ENCODE measurements at places on chromosomes 5 and 9.

GRCh38 chr5:80481019-80481893 lies 6.6 kb upstream of the FAM151B start:
- H3K36me3 ChIP-seq: peaks cover 22% of the 10 kb centered on the region
- H3K4me3 ChIP-seq: no peak overlapping the region
- no peak for DNase-seq
- no peak overlapping the region for H3K27ac ChIP-seq
- no peaks in the 10 kb centered on the region for H3K27me3 ChIP-seq
- no peaks in the 10 kb centered on the region for H3K4me1 ChIP-seq

- peaks cover 4% of the 10 kb centered on the region for H3K4me1 ChIP-seq
- DNase-seq: no peak
- peaks cover 21% of the 10 kb centered on the region for H3K36me3 ChIP-seq
- H3K27me3 ChIP-seq: no peaks in the 10 kb centered on the region
- no peak overlapping the region for H3K27ac ChIP-seq
Measured at GRCh38 chr5:128100860-128101557, 17.4 kb downstream of the SLC12A2 start.

- no peak overlapping the region for H3K4me3 ChIP-seq
- no peak for DNase-seq
- no peaks in the 10 kb centered on the region for H3K4me1 ChIP-seq
- no peak overlapping the region for H3K27ac ChIP-seq
Measured at GRCh38 chr9:82313697-82314096, 325.1 kb downstream of the SPATA31D1 start.

- no peak overlapping the region for H3K4me3 ChIP-seq
- H3K36me3 ChIP-seq: peaks cover 2% of the 10 kb centered on the region
- H3K27ac ChIP-seq: no peak overlapping the region
- no peak for DNase-seq
- H3K27me3 ChIP-seq: no peaks in the 10 kb centered on the region
Measured at GRCh38 chr9:91376239-91376638, 14.5 kb upstream of the AUH start.

DNA sequence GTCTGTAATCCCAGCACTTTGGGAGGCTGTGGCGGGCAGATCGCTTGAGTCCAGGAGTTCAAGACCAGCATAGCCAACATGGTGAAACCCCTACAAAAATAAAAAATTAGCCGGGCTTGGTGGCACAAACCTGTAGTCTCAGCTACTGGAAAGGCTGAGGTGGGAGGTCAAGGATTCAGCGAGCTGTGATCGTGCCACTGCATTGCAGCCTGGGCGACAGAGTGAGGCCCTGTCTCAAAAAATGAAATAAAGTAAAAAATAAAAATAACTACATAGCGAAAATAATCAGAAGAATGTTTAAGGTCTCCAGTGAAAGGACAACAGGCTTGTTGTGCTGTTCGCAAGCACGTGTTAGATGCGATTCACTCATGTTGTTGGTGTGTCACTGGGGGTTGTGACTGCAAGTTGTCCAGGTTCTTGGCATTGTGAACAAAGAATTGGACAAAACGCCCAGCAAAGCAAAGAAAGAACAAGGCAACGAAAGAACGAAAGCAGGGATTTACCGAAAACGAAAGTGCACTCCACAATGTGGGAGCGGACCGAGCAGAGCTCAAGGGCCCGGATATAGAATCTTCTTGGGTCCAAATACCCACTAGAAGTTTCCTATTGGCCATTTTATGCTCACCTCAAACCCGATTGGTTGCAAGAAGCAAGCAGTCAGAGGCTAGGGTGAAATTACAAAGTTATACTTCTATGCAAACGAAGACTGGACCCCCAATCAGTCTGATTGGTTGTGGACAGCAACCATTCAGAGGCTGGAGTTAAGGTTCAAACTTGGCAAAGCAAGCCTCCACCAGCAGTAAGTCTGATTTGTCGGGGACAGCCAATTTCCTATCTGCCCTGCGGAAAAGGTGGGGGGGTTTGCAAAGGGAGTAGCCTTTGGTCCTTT lies 844 bp upstream of the MCCC2 start:
- peak overlapping the region; percentile 98 for H3K27ac ChIP-seq
- H3K36me3 ChIP-seq: no peaks in the 10 kb centered on the region
- H3K4me3 ChIP-seq: peak overlapping the region; percentile 90
- DNase-seq: no peak
- H3K27me3 ChIP-seq: no peaks in the 10 kb centered on the region

GRCh38 chr5:62326302-62326701 lies 20.3 kb downstream of the KIF2A start:
- H3K27me3 ChIP-seq: no peaks in the 10 kb centered on the region
- no peak overlapping the region for H3K4me3 ChIP-seq
- peaks cover 84% of the 10 kb centered on the region for H3K4me1 ChIP-seq
- no peak for DNase-seq

- peak overlapping the region; percentile 94 for H3K4me3 ChIP-seq
- DNase-seq: no peak
- H3K36me3 ChIP-seq: peaks cover 18% of the 10 kb centered on the region
- no peaks in the 10 kb centered on the region for H3K27me3 ChIP-seq
- H3K27ac ChIP-seq: peak overlapping the region; percentile 93
- H3K4me1 ChIP-seq: peaks cover 52% of the 10 kb centered on the region
Measured at GRCh38 chr5:80251636-80252035, 4.2 kb downstream of the SERINC5 start.

DNA sequence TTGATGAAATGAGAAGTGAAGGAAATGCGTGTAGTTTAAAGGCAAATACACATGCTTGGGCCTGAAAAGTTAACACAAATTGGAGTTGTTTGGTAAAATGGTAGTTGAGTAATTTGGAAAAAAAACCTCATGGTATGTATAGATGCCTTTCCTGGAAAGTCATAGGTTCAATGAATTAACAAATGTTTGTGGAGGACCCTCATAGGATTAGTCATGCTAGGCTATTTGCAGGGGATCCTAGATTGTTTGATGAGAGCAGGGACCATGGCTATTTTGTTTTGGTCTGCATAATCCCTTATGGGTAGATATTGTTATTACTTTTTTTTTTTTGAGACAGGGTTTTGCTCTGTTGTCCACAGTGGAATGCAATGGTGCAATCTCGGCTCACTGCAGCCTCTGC lies 93.5 kb upstream of the NR3C1 start:
- no peaks in the 10 kb centered on the region for H3K36me3 ChIP-seq
- H3K27me3 ChIP-seq: no peaks in the 10 kb centered on the region
- DNase-seq: no peak
- H3K4me1 ChIP-seq: no peaks in the 10 kb centered on the region

GRCh38 chr5:20537911-20538703 lies 550.1 kb upstream of the CDH18 start:
- no peaks in the 10 kb centered on the region for H3K4me1 ChIP-seq
- H3K4me3 ChIP-seq: no peak overlapping the region
- no peaks in the 10 kb centered on the region for H3K36me3 ChIP-seq
- no peak for DNase-seq
- no peaks in the 10 kb centered on the region for H3K27me3 ChIP-seq

GRCh38 chr5:133449181-133449580 lies 163.2 kb downstream of the FSTL4 start:
- no peaks in the 10 kb centered on the region for H3K36me3 ChIP-seq
- H3K27me3 ChIP-seq: peaks cover 6% of the 10 kb centered on the region
- no peaks in the 10 kb centered on the region for H3K4me1 ChIP-seq
- H3K4me3 ChIP-seq: no peak overlapping the region
- DNase-seq: no peak

DNA sequence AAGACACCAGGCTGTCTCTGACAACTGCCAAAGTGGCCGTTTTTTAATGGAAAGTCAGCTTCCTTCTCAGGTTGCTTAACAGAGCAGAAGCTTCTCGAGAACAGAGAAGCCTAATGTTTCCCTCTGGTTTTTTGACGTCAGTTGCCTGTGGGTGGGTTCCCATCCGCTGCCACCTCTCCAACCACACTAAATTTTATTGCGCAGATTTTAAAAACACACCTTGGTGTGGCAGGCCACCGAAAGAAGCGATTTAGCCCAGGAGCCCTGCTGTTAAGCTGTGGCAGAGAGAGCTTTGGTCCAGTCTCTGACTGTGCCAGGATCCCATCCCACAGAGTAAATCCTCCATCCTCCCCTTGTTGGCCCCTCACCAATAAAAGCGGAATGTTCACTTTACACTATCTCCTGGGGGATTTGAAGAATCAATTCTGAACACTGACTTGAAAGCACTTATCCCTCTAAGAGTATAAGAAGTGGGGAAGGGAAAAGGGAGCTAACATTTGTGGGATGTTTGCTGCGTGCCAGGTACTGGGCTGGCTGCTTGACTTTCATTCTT lies 181.6 kb downstream of the AOPEP start:
- no peaks in the 10 kb centered on the region for H3K36me3 ChIP-seq
- DNase-seq: no peak
- no peaks in the 10 kb centered on the region for H3K27me3 ChIP-seq

GRCh38 chr5:19855931-19856330 lies 132.1 kb downstream of the CDH18 start:
- H3K36me3 ChIP-seq: no peaks in the 10 kb centered on the region
- no peak for DNase-seq
- no peaks in the 10 kb centered on the region for H3K4me1 ChIP-seq
- H3K27ac ChIP-seq: no peak overlapping the region

GRCh38 chr9:130371196-130371966 lies 73.4 kb upstream of the ASS1 start:
- peaks cover 5% of the 10 kb centered on the region for H3K27me3 ChIP-seq
- no peak overlapping the region for H3K27ac ChIP-seq
- H3K36me3 ChIP-seq: no peaks in the 10 kb centered on the region
- H3K4me1 ChIP-seq: peaks cover 12% of the 10 kb centered on the region
- H3K4me3 ChIP-seq: no peak overlapping the region
- DNase-seq: no peak

DNA sequence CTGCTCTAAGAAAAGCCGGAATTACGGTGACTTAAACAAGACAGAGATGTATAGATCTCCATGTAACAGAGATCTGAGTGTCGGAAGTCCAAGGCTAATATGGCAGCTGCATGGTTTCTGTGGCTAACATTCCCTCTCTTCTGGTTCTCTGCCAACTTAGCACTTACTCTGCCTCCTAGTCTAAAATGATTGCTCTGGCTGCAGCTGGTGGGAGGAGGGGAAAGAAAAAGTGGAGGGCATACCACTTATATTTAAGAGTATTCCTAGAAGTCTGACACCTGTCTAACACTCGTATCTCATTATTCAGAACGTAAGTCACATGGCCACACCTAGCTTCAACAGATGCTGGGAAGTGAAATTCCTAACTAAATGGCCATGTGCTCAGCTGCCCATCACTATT lies 551.5 kb upstream of the TLE4 start:
- no peak overlapping the region for H3K27ac ChIP-seq
- no peak overlapping the region for H3K4me3 ChIP-seq
- H3K4me1 ChIP-seq: no peaks in the 10 kb centered on the region
- H3K27me3 ChIP-seq: peaks cover 8% of the 10 kb centered on the region
- DNase-seq: no peak
- no peaks in the 10 kb centered on the region for H3K36me3 ChIP-seq

DNA sequence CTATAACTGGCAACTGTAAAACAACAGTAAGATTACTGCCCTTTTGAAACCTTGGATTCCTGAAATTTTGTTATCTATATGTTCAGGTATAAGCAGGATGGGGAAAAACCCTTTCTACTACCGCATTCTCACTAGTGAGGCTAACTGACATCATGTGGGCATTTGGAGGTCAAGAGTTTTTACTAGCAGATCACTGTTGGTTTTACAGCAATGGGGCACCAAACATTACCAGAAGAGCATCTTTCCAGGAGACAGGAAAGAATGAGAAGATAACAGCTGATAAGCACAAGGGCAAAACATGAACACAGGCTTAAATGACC lies 20.9 kb upstream of the TTC33 start:
- no peaks in the 10 kb centered on the region for H3K36me3 ChIP-seq
- H3K4me1 ChIP-seq: peaks cover 14% of the 10 kb centered on the region
- no peaks in the 10 kb centered on the region for H3K27me3 ChIP-seq
- H3K4me3 ChIP-seq: no peak overlapping the region

- no peaks in the 10 kb centered on the region for H3K27me3 ChIP-seq
- H3K36me3 ChIP-seq: peaks cover 25% of the 10 kb centered on the region
- H3K4me1 ChIP-seq: no peaks in the 10 kb centered on the region
- no peak for DNase-seq
Measured at GRCh38 chr5:56625541-56625940, 189.8 kb upstream of the MAP3K1 start.

- peaks cover 4% of the 10 kb centered on the region for H3K4me1 ChIP-seq
- DNase-seq: no peak
- no peak overlapping the region for H3K27ac ChIP-seq
- peaks cover 42% of the 10 kb centered on the region for H3K27me3 ChIP-seq
Measured at GRCh38 chr5:73793911-73794310, 167.9 kb downstream of the ARHGEF28 start.

DNA sequence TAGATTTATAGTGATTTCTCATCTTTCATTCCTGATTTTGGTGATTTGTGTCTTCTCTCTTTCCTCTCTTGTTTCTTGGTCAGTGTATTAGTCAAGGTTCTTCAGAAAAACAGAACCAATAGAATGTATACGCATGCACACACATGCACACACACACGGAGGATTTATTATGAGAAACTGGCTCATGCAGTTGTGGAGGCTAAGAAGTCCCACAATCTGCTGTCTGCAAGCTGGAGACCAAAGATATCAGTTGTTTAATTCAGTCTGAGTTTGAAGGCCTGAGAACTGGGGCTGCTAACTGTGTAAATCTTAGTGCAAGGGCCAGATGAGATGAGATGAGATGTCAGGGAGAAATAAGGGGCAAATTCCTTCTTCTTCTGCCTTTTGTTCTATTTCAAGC lies 5.7 kb upstream of the RPS23 start:
- no peaks in the 10 kb centered on the region for H3K36me3 ChIP-seq
- no peak overlapping the region for H3K27ac ChIP-seq
- H3K4me3 ChIP-seq: no peak overlapping the region
- no peak for DNase-seq
- H3K27me3 ChIP-seq: no peaks in the 10 kb centered on the region

DNA sequence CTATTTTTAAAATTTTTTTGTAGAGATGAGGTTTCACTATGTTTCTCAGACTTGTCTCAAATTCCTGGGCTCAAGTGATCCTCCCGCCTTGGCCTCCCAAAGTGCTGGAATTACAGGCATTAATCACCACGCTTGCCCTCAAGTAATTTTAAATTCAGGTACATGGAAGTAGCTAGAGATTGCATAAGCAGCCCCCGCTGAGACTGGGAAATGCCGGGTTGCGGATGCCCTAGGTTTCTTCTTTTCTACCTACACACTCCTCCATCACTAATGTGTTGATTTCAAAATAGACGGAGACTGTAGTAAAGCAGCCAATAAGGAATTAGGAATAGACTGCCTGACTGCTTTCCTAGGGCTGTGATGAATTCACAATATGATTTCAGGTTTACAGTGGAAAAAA lies 202.4 kb downstream of the FANCC start:
- H3K27me3 ChIP-seq: no peaks in the 10 kb centered on the region
- H3K27ac ChIP-seq: no peak overlapping the region

DNA sequence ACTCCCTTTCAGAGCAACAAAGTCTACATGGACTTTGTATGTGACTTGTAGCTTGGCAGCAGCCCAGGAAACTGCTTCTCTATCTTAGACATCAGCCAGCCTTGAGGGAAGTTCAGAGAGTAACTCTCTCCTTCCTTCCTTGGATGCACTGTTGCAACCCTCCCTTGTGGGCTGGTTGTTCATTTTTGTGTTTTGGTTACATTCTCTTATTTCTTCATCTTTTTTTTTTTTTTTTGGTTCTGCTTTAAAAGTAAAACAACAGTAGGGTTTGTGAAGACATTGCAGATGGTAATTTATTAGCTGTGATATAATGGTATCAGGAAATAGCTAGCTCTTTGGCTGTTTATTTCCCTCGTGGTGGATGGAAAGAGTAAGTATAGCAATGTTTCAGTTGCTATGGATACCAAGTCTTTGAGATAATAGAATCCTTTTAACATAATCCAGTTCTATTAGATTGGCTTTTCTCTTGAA lies 97.9 kb upstream of the MAMDC2 start:
- no peak for DNase-seq
- peaks cover 4% of the 10 kb centered on the region for H3K36me3 ChIP-seq
- no peaks in the 10 kb centered on the region for H3K4me1 ChIP-seq
- no peak overlapping the region for H3K27ac ChIP-seq
- H3K27me3 ChIP-seq: peaks cover 8% of the 10 kb centered on the region
- H3K4me3 ChIP-seq: no peak overlapping the region

Data from naive thymus-derived CD8-positive, alpha-beta T cell (primary cell).